Stimulated activated CD8-positive, alpha-beta memory T cell treated with anti-CD3 and anti-CD28 coated beads, Interleukin-7, amount 100 ng/mL, for 1 hour (primary cell): ENCODE measurements at places on chromosomes 11 and 22.

DNA sequence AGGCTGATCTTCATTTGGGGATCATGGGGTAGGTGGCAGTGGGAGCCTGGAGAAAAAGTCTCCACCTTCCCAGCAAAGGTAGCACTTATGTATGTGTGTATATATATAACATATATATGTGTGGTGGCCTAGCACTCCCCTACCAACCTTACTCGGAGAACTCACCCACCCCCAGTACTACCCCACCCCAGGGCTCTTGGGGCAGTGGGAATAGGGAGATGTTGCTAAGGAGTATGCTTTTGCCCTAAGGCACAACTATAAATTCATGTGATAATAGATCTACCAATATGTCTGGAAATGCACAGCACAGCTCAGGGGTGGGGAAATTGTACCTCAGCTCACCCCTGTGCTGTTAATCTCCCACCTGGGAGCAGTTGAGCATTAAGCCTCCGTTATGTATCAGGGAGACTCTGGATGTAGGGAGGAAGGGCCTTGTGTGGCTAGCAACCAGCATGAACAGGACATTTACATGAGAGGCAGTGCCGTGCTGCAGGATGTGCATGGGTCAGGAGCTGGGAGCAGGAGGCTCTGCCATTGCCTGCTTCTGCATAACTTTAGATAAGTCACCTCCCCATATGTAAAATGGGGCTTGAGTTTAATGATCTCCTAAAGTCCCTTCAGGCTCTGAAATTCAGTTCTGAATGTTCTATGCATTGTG, 57.3 kb downstream of the C11orf91 start:
- no peak for DNase-seq

DNA sequence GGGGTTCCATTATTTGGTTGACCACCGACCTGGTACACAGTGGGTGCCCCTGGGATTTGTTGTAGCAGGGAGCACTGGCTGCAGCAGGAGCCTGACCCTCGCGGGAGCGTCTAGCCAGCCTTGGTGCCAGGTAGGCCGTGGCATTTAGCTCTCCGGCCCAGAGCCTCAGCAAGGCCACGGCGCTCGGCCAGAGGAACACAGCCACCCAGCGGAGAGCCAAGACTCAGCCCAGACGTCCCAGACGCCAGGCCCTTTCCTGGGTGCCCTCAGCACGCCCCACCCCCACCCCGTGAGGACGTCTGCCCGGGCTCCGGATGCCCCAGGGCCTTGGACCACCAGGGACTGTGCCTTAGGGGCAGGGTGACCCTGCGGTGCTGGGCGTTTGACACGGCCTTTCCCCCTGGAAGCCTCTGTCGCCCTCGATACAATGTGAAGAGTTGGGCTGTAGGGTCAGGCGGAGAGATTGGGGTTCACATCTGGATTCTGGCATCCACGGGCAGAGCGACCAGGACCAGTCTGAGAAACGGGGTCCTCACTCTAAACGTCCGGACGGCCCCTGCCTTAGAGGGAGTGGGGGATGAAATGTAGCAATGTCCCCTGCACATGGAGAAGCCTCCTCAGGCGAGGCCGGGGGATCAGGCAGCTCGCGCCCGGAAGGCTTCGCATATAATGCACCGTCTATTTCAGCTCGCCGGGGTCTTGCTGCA, 99.2 kb upstream of the FGF3 start:
- no peak for DNase-seq

DNA sequence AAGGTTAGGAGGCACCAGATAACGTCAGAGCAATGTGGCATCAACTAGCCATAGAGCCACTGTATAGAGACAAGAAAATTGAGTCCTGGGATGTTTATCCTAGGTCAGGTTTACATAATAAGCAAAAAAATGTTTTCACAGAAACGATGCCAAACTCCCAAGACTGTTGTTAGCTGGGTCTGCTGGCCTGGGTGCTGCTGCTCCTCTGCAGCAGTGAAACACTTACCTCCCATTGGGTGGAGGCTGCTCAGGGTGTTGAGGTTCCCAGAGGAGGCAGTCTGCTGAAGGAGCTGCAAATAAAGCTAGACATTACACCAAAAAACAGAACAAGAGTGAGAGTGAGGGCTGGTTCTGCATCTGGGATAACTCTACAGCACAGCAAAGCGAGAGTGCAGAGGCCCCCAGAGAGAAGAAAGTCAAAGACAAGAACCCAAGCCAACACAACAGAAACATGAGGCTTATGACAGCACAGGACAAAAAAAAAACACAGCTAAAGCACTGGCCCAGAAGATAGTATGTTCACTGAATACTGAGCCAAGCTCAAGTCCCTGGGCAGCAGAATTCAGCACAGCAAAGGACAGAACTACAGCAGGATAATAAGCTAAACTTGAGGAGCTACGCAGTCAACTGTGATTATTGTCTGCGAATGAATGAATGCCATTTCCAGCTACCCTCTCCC, 29.9 kb upstream of the RAPSN start:
- DNase-seq = no peak

- DNase-seq = no peak
Measured at GRCh38 chr22:32612834-32613233, 138.2 kb downstream of the FBXO7 start.

DNA sequence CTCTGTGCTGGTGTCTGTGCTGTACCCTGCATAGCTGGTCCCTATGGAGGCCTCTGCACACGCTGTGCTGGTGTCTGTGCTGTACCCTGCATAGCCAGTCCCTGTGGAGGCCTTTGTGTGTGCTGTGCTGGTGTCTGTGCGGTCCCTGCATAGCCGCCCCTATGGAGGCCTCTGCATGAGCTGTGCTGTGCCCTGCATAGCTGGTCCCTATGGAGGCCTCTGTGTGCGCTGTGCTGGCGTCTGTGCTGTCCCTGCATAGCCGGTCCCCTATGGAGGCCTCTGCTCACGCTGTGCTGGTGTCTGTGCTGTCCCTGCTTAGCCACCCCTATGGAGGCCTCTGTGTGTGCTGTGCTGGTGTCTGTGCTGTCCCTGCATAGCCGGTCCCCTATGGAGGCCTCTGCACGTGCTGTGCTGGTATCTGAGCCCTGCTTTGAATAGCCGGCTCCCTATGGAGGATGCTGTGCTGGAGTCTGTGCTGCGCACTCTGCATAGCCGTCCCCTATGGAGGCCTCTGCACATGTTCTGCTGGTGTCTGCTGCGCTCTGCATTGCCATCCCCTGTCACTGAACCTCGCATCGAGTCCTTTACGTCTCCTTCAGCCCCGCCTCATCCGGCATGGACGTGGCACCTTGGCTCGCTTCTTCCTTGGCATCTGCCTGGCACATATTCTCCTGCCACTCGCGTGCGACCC, 6.2 kb downstream of the NADSYN1 start:
- no peak for DNase-seq

GRCh38 chr11:22349491-22349890, 11.3 kb downstream of the SLC17A6 start:
- no peak for DNase-seq

GRCh38 chr11:98289617-98290263, 731.0 kb upstream of the CNTN5 start:
- DNase-seq = no peak

DNA sequence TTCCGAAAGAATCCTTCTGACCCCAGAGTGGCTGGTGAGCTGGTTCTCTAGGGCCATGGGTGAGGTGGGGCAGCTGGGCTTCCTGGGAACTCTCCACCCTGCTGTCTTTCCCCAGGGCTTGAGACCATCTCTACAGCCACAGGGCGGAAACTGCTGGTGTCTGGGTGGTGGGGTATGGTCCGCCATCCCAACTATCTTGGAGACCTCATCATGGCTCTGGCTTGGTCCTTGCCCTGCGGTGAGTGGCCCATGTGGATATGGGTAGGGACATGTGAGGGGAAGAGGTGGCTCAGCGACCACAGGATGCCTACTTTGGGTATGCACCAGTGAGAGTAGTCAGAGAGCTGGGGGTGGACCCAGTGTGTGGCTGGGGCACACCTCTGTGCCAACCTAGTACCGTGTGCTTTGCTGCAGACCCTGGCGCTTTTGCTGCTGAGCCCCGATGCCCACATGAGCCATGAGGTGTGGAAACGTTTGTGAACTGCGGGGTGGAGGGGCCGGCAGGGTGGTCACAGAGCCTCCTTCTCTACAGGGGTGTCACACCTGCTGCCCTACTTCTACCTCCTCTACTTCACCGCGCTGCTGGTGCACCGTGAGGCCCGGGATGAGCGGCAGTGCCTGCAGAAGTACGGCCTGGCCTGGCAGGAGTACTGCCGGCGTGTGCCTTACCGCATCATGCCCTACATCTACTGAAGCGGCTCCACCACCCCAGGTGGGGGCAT, 2.0 kb downstream of the ZNHIT2 start:
- DNase-seq = no peak

GRCh38 chr11:119193626-119194025, 8.4 kb downstream of the NHERF4 start:
- no peak for DNase-seq

- no peak for DNase-seq
Measured at GRCh38 chr11:6362185-6362872, 27.9 kb upstream of the SMPD1 start.

- no peak for DNase-seq
Measured at GRCh38 chr11:77172666-77172982, 44.6 kb downstream of the MYO7A start.

DNA sequence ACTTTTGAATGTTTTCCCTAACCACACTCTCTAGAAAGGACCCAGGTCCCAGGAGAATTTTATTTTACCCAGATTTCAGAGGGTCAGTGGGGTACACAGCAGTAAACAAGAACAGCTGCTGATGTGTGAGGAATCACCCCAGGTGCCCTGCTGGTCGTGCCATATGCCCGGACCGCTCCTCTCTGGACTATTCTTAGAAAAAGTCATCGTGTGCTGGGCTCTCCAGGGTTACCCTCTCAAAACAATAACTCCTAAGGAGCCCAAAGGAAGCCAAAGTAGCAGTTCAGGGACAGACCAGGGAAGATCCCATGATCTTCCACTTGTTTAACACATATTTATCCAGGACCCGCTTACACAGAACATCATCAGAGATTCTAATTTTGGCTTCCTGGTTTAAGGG, 29.7 kb downstream of the LRP4 start:
- no peak for DNase-seq

DNA sequence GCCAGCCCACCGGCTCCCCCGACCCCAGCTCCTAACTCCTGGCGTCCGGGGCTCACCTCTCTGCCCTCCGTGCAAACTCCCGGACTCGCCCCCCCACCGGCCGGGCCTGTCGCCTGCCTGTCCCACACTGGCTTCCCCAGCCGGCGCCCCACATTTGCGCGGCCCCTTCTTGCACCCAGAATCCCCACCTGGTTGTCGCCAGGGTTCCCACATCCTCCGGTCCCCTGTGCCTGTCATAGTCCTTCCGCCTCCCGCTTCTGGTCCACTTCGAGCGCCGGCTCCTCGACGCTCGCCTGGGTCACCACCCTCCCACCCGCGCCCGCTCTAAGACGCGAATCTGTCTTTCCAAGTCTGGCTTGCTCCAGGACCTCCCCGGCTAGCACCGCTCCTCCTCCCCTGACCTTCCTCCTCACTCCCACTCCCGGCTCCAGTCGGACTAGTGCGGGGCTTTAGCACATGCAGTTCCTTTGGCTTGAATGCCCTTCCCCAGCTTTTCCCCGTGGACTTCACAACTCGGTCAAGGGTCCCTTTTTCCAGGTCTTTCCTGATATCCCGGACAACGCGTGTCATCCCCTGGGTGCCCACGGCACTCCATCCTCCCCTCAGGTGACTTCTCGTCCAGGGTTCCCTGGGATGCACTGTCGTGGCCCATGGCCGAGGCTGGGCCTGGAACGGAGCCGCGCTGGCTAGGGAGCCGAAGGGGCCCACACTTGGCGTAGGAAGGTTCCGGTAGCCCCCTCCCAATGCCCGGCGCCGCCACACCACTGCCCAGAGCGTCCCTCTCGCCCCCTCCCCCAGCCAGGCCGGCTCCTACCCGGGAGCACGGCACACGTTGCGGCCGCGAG, 635 bp downstream of the SCARF2 start:
- no peak for DNase-seq

DNA sequence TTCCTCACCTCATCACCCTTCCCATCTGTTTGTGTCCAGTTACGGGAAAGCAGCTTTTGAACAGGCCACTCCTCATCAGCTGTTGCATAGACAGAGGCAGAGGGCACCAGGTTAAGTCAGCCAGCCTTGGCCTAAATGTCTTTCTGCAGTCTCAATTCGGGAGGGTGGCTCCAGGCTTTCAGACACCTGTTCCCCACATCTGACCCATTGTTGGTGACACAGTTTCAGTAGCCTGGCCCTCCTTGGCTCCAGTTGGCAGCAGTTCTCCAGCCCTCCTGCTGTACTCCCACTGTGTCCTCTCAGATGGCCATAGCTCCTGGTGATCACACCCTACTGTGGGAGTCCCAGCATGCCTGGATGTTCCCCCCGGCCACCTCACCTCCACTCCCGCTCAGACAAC, 70.8 kb upstream of the MYOD1 start:
- DNase-seq = no peak

DNA sequence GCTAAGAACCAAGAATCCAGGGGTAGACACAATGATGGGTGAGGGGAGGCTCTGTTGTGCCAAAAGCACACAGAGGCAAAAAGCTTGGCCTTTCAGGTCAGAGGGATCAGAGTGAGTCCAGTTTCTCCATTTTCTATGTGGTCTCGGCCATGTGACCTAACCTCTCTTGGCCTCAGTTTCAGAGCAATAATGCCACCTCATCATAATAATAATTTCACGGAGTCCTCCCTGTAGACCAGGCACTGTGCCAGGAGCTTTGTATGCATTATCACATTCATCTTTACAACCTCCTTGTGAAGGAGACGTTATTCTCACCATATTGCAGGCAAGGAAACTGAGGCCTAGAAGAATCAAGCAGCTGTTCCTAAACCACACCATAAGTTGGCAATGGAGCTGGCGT, 120.2 kb downstream of the WT1 start:
- no peak for DNase-seq

DNA sequence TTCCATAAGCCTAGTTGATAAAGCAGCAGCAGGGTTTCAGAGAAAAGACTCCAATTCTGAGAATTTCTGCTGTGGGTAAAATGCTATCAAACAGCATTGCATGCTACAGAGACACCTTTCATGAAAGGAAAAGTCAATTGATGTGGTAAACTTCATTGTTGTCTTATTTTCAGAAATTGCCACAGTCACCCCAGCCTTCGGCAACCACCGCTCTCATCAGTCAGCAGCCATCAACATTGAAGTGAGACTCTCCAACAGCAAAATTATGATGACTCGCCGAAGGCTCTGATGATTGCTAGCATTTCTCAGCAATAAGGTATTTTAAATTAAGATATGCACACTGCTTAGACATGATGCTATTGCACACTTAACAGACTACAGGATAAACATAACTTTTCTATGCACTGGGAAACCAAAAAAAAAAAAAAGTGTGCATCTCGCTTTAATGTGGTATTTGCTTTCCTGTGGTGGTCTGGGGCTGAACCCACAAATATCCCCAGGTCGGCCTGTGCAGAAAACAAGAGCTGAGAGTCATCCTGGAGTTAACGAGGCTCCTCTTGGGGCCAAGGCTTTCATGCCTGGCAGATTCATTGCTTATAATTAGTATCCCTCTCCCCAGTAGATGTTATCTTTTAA, 192.1 kb downstream of the CTTN start:
- DNase-seq = no peak
